NCI-H2171 (cell line): ENCODE measurements at places on chromosomes 1 and 21.

- no peak for DNase-seq
These were observed 6.9 kb downstream of the EPS15 start for GRCh38 chr1:51512120-51512519.

GRCh38 chr1:17984583-17984982 is 123.0 kb upstream of the IGSF21 start:
- DNase-seq, result no peak

DNA sequence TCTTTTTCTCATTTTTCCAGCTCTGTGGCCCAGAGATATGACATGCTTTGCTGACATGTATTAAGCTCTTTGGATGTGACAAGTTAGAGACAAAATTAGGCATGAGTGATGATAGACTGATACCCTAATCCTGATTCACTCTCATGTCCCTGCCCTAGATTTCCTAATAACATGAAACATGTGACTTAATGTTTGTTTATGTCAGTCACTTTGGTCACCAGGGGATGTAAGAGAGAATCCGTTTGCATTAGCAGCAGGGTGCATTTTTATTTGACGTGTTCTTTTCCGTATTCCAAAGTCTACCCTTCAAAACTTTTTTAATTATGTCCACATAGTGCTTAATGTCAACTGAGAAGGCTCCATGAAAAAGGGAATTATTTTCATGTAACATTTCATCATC is 192.4 kb downstream of the HMCN1 start:
- no peak for DNase-seq

GRCh38 chr21:37452227-37452626 is 85.7 kb downstream of the DYRK1A start:
- no peak for DNase-seq

DNA sequence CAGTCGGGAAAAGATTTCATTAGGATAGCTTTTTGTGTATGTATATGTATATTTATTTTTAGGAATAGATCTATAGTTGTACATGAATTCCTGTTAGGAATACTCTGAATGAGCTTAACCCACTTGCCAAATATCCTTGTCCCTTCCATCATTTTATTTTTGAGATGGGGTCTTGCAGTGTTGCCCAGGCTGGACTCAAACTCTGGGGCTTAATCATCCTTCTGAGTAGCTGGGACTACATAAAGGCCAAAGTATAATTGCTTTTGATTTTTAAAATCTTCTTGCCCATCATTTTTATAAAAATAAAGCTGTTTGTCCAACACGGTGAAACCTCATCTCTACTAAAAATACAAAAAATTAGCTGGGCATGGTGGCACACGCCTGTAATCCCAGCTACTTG is 20.2 kb upstream of the PLEKHM2 start:
- no peak for DNase-seq

DNA sequence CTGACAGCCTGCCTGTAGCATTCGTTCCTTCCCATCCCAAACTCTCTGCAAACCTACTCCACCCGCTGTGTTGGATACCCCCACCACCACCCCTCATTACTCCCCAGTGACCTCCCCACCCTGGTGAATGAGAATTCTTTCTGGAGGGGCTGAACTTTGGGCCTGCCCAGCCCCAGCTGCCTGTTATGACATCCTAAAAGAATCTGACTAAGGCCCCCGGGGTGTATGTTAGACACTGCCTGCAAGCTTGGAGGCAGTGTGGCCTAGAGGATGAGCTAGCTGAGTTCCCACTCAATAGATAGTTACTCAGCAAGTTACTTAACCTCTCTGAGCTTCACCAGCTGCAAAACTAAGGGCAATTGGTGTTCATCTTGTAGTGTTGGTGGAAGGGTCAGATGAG is 110.2 kb upstream of the FGGY start:
- no peak for DNase-seq

DNA sequence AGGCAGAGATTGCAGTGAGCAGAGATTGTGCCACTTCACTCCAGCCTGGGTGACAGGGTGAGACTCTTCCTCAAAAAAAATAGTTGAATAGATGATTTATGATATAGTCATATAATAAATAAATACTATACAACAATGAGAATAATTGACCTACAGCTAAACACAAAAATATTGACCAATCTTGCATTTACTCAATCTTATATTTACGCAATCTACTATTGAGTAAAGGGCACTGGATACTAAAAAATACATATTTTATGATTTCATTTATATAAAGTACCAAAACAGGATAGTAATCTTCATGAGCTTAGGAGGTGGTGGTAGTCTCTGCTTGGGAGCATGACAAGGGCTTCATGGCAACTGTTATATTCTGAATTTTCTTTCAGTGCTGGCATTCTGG is 19.1 kb upstream of the GBP3 start:
- no peak for DNase-seq

DNA sequence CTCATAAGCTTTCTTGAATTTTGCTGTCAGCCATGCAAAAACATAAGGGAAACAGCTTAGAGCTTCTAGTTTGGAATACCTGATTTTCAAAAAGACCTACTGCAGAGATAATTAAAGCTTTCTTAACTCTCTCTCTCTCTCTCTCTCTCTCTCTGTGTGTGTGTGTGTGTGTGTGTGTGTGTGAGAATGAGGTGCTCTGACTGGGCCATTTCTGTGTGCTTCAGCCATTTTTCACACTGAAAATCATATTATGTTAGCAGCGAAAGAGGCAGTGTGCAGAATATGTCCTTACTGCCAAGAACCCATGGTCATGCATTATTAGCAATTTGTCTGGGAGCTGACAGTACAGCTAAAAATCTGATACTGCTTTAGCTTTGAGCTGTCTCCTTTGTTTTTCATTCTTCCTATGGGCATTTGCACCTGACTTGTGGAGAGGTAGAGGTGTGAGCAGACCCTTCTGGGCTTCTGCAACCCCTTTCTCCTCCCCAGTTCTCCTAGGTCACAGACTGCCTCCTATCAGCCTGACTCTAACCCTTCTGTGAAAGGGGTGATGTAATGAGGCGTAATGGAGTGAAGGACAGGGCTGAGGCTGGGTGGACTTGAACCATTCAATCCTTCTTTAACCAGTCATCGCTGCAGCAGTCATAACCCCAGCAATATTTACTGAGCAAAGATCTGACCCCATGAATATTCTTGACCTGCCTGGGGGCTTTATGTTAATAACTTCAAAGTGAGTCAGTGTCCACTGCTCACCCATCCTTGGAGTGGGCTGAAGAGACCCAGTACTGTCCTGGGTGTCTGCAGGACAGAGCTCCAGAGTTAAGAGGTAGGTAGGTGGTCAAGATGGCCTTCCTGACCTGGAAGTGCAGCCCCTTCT is 61.2 kb downstream of the SYT6 start:
- no peak for DNase-seq

GRCh38 chr1:70586046-70586445 is 175.0 kb downstream of the CTH start:
- DNase-seq, result no peak

- DNase-seq, result no peak
These were observed 11.2 kb upstream of the DPH2 start for GRCh38 chr1:43958351-43959255.

DNA sequence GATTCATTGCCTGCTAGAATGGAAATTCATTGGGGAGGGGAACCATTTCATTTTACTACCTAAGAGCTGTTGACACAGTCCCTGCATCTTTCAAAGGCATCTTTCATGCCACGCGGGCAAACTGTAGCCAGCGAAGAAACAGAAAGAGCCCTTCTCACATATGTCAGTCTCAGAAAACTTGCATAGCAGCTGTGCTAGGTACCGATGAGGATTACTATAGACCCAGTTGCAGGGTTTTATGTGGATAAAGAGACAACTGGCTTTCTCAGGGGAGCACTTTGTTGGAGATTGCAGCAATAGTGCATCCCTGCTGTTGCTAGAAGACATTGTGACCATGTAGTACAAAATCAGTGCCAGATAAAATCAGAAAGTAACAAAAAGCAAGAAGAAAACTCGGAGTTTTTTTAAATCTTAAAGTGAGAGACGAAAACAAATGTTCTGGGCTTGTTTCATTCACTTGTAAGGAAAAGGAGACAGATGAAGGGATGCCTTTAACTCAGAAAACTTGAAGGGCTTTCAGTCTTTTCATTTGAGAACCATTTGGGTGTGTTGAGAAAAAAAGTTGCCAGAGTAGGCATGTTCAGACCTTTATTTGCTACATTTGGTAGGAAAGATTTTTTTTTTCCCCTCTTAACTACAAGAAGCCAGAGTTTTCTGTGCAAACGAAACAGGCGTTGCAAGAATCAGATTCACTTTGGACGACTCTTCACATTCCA is 804.1 kb downstream of the USP25 start:
- DNase-seq, result no peak

GRCh38 chr21:44013380-44014088 is 1.4 kb downstream of the TRAPPC10 start:
- DNase-seq, result no peak

- DNase-seq, result no peak
These were observed 51.3 kb upstream of the TSPAN2 start for GRCh38 chr1:115140442-115141144.

DNA sequence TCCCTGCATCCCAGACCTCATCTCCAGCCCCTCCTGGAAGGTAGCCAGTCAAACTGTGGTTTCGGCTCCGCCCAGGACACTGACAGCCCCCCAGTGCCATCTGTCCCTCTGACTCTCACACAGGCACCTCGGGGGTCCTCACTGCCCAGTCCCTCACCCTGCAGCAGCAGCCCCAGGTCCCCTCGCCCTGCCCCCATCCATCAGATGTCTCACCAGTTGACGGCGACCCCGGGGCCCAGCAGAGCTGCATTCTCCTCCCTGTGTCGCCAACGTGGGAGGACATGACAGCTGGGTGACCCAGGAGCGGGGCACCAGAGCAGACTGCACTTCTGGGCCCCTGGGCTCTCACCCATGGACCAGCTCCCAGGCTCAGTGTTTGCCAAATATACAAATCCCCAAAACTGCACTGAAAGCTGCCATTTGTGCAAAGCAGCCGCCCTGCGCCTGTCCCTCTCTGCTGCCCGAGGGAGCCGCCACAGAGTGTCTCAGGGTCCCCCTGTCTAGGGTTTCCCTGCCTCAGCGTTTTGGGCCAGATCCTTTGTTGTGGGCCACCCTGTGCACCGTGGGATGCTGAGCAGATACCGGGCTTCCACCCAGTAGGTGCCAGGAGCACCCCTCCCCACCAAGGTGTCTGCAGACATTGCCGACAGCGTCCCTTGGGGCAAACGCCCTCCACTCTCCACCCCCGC is 48.2 kb downstream of the PRDM15 start:
- no peak for DNase-seq
